Activated T-helper 1 cell treated with anti-CD3 and anti-CD28 coated beads, Interleukin-12 subunit alpha, Interleukin-12 subunit beta, Interleukin-2, Interleukin-4 antibody, amounts not matched to agents 30 ng/mL and 10 ng/mL and 1 ng/mL, durations not matched to agents 14 hours and 24 hours and 36 hours (primary cell): ENCODE measurements at places on chromosomes 7 and 10.

DNA sequence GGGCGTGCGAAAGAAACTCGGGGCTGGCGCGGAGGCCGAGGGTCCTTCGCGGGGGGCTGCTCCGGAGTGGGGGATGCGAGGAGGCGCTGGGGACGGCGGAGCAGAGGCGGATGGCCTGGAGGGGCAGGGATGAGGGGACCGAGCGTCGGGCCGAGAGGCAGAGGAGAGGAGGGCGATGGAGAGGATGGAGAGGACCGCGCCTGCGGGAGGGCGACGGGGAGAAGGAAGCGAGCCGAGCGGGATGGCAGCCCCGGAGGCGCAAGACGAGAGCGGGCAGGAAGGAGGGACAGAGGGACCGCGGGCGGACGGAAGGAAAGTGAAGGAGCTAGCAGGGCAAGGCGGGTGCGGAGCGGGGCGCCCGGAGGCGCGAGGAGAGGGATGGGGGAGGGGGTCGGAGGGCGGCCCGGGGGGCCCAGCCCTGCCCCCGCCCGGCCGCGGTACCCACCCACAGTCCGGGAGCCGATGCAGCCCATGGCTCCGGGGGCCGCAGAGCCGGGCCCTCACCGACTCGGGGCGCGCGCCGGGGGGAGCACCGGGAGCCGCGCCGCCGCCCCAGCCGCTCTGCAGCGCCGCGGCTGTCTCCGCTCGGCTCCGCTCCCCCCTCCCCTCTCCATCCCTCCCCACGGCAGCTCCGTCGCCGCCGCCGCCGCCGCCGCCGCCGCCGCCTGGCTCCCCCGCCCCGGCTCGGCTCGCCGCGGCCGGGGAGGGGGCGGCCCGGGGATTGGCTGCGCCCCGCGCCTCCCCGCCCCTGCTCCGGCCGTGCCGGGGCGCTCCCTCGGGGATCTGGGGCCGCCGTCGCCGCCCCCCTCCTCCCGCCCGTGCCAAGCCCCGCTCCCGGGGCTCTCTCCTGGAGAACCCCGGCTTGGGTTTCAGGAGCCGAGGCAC lies at the start of gene FAM131B:
FAM131B (minus strand) TSS at position 583 of the 885 bp plus-strand sequence; CDS start at position 473, 110 bp downstream.
- H3K36me3 ChIP-seq = no peaks in the 10 kb centered on the region
- H3K4me3 ChIP-seq = peak within 1 kb of the TSS; percentile 83
- no peak for DNase-seq

- peaks cover 7% of the 10 kb centered on the region for H3K36me3 ChIP-seq
- DNase-seq = no peak
- no peaks in the 10 kb centered on the region for H3K27me3 ChIP-seq
- H3K4me3 ChIP-seq = no peak overlapping the region
- H3K4me1 ChIP-seq = peaks cover 11% of the 10 kb centered on the region
Measured at GRCh38 chr7:37234928-37235327, 213.7 kb downstream of the ELMO1 start.

GRCh38 chr10:119859420-119860258 lies 13.0 kb downstream of the MCMBP start:
- DNase-seq = no peak
- no peak overlapping the region for H3K4me3 ChIP-seq
- peaks cover 23% of the 10 kb centered on the region for H3K36me3 ChIP-seq
- peak overlapping the region; percentile 35 for H3K27ac ChIP-seq
- H3K27me3 ChIP-seq = no peaks in the 10 kb centered on the region
- peaks cover 45% of the 10 kb centered on the region for H3K4me1 ChIP-seq

- H3K4me3 ChIP-seq = no peak overlapping the region
- no peak for DNase-seq
- H3K27ac ChIP-seq = no peak overlapping the region
- H3K36me3 ChIP-seq = peaks cover 35% of the 10 kb centered on the region
- H3K4me1 ChIP-seq = peaks cover 4% of the 10 kb centered on the region
- no peaks in the 10 kb centered on the region for H3K27me3 ChIP-seq
Measured at GRCh38 chr7:99027841-99028240, 116.1 kb downstream of the SMURF1 start.

DNA sequence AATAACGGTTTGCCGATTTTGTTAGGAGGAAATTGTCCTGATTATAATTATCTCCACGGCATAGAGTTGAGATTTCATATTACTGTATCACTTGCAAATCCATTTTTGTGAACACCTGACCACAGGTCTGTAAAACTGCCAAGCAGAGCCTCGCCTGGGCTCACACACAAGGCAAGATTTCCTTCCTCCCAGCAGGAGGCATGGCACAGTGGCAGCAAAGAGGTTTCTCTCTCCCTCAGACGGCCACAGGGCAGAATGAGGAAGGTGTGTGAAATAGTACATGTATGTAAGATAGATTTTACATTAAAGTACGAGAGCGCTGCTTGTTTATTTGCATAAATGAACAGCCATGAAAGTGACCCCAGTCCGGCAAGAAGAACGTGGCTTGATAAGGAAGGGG lies 130.1 kb downstream of the CELF2 start:
- H3K4me1 ChIP-seq = peaks cover 98% of the 10 kb centered on the region
- H3K27ac ChIP-seq = peak overlapping the region; percentile 98
- H3K4me3 ChIP-seq = peak overlapping the region; percentile 82
- no peak for DNase-seq

DNA sequence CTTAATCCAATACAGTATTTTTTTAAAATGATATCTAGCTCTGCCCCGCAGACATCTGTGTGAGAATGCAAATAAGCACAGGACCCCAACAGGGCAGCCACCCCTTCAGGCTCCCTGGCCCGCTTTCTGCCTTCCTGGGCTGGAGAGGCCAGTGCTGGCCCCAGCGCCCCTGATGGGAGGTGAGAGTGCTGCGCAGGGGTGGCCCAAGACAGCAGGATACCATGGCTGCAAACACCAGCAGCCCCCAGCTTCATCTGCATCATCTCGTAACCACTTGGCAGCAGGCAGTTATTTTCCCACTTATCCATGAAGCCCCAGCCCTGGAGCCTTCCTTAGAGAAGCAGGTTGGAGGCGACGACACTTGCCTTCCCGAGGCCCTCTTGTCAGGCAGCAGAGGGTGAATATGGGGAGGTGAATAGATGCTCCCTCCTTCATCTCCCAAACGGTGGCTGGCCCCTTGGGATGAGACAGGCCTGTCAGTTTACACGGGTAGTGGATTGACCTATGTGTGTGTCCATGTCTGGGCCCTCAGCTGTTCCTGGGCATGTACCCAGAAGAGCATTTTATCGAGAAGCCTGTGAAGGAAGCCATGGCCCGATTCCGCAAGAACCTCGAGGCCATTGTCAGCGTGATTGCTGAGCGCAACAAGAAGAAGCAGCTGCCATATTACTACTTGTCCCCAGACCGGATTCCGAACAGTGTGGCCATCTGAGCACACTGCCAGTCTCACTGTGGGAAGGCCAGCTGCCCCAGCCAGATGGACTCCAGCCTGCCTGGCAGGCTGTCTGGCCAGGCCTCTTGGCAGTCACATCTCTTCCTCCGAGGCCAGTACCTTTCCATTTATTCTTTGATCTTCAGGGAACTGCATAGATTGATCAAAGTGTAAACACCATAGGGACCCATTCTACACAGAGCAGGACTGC lies 71.2 kb downstream of the ALOX5 start:
- H3K4me3 ChIP-seq = no peak overlapping the region
- DNase-seq = no peak
- H3K27ac ChIP-seq = no peak overlapping the region
- no peaks in the 10 kb centered on the region for H3K36me3 ChIP-seq
- H3K4me1 ChIP-seq = peaks cover 3% of the 10 kb centered on the region

GRCh38 chr10:34862892-34863291 lies 47.8 kb upstream of the PARD3 start:
- H3K4me3 ChIP-seq = no peak overlapping the region
- no peak overlapping the region for H3K27ac ChIP-seq
- H3K4me1 ChIP-seq = no peaks in the 10 kb centered on the region
- DNase-seq = no peak
- no peaks in the 10 kb centered on the region for H3K36me3 ChIP-seq
